ENCODE measurements at places on chromosomes 11 and 22.

- DNase-seq: no peak
Measured at GRCh38 chr22:39094717-39095389, 2.2 kb upstream of the APOBEC3H start.

DNA sequence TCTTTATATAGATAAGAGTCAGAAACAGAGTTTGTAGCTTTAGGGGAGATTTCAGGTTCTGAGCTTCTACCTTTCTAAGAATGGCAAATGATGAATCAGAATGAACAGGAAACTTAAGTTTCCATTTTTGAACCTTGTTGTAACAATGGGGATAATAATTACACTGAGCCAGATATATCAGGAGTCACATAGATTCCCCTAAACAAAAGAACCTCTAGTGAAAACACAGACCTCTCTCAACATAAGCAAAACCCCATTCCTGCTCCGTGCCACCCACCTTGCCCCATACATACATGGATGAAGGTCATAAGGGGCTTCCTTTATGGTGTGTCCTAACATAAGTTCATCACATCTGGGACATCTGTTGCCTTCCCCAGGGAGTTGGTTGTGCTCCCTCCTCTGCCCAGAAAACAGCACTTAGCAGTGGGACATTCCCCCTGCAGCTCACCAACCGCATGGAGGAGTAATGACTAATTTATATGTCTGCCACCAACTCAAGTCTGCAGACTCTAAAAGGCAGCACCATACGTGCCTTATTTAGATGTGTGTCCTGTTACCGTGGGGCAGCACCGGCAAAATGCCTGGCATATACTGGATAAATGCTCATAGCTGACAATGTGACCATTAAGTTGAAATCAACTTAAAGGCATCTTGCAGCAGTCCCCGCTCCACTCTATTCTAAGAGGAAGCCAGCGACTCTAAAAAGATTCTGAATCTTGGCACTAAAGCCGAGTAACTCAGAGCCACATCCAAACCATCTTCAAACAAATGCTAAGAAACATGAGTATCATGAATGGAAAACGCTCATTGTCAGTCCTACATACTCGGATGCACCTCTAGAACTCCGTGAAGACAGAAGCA, 8.0 kb downstream of the JAML start:
- no peak for DNase-seq

DNA sequence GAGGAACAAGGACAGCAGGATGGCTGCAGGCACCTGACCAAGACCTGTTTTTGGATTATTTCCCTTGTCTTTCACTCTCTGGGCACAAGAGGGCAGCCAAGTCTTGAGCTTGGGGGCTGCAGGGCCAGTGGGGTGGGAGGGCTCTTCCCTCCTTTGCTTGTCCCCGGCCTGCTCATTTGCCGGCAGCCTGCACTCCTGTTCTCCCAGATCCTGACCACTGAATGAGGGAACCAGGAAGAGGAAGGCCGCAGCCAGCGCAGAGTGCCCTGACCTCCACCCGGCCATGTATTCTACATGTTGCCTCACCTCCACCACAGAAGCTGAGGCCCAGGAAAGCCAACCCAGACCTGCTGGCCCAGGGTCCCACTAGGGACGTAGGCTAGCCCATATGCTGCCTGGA, 15.5 kb upstream of the NNMT start:
- DNase-seq: no peak

- DNase-seq: no peak
Measured at GRCh38 chr11:116533186-116533825, 239.5 kb downstream of the BUD13 start.

DNA sequence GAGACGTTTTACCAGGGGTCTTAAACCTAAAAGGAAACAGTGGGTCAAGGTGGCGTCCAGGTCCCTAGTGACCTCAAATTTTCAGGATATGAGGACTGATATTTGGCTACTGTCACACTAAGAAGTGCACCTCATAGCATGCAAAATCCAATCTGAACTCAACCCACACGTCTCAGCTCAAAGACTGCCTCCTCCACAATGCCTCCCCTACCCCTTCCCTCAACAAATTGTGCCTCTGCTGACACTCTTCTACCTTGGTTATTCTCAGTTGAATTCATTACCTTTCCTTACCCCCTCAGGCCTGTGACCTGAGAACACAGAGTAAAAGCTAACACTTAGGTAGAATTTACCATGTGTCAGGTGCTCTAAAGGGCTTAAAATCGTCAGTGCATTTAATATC, 12.4 kb upstream of the LIPT2 start:
- no peak for DNase-seq

DNA sequence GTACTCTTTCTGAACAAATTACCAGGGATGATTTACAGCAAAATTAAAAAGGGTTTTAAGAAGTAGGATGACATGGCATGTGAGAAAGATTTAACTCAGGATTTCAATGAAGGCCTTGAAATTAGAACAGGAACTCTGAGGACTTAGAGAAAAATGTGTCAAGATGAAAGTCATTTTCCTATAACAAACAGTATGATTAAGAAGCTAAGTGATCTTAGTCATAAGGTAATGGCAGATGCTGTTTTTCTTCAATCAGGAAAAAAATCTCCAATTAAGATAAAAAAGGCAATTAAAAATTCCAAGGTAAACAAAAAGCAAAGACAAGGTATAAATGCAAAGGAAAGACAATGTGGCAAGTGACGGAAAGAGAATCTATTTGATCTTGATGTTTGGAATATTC, 73.5 kb downstream of the GAB2 start:
- DNase-seq: no peak

GRCh38 chr22:46067159-46068111, 82.9 kb upstream of the PPARA start:
- no peak for DNase-seq

- no peak for DNase-seq
Measured at GRCh38 chr22:38751422-38752346, 4.1 kb downstream of the SUN2 start.

- no peak for DNase-seq
Measured at GRCh38 chr11:14125529-14125928, 163.0 kb downstream of the SPON1 start.

GRCh38 chr22:23246982-23247766, 66.9 kb downstream of the BCR start:
- no peak for DNase-seq

All from NCI-H524 treated with DMSO at 0.1 percent for 48 hours (cell line).